ENCODE measurements at places on chromosomes 4 and X. TPM values are rescaled to one million over a fixed set of nuclear protein-coding genes. Genes with fewer than 3 reads are reported as not detected.

DNA sequence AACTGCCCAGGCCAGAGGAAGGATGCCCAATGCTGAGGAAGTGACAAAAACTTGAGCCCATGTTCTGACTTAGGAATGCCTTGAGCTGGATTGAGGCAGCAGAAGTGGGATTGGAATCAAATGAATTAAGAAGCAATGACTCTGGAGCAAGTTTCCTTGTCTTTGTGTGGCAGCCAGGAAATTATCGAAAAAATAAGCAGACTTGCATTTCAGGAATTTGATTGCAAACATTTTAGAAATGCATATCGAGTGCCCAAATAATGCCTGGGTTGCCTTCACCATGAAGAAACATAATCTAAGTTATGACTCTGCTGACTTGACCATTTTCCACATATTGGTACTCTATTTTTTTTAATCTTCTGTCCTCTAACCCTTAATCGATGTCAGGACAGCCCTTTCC, 9.5 kb downstream of the CYTL1 start:
- DNase-seq, result no peak

GRCh38 chrX:133189195-133189594, 29.0 kb downstream of the TFDP3 start:
- peak; percentile 44 for DNase-seq

DNA sequence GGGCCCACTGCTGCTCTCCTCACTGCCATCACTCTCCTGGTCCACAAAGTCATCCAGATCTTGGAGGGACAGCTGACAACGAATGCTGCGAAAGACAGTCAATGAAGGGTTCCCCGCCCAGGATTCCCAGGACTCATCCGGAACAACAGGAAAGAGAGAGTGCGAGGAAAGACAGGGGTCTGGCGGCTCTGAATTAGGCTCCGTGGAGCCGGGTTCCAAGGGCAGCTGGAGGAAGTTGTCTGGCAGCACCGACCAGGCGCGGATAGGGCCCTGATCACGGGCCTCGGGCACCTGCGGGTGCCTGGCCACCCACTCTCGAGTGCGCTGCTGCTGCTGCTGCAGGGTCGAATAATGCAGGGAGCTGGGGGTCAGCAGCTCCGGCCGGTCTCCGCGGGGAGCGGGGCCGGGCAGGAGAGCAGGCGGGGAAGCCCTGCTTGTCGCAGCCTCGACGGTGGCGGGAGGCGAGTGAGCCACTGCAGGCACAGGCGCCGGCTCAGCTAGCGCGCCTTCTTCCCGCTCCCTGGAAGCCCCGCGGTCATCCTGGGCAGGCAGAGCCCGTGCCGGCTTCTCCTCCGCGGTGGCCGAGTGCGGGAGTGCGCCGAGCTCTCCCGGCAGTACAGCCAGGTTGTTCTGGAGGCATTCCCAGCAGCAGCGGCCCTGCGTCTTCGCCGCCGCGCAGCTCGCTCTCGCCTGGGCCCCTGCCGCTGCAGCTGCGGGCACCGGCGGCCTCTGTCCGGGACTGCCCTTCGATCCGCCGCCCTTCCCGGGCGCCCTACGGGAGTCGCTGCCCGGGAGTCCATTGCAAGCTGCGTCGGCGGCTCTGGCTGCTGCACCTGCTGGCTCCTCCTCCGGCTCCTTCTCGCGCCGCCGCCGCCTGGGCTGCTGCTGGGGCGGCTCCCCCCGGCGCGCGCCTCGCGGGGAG, 1.1 kb downstream of the SOWAHB start:
- peak; percentile 48 for DNase-seq

GRCh38 chr4:107068116-107068515, 32.0 kb upstream of the DKK2 start:
- DNase-seq, result no peak

DNA sequence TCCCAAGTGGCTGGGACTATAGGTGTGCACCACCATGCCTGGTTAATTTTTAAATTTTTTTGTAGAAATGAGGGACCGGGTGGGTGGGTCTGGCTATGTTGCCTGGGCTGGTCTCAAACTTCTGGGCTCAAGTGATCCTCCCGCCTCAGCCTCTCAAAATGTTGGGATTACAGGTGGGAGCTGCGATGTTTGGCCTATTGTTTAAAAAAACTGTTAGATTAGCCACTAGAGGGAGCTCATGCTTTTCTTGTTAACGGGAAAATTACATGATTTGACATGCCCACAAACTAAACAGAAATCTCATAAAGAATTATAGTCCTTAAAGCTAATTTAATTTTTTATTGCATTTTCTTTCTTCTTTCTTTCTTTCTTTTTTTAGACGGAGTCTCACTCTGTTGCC, 5.0 kb upstream of the SDAD1 start:
- peak; percentile 79 for DNase-seq

GRCh38 chr4:3360777-3361176, 68.0 kb downstream of the RGS12 start:
- DNase-seq, result no peak

- no peak for DNase-seq
Measured at GRCh38 chr4:152095701-152096070, 334.9 kb upstream of the GATB start.

DNA sequence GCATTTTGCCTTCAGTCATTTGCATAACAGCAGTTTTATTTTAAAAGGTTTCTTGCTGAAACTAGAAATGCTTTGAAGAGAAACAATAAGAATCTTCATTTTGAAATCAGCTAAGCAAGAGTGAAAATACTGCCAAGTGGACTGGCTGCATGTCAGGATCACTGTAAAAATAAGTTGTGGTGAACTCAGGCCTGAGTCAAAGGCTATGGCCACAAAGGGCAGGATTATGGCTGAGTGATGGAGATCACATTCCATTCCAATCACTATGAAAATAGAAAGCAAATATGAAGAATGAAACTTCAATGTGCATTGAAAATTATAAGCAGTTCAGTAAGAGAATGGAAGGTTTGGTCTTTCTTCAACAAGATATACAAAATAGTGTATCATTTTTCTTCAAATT, 224.5 kb downstream of the PCDH18 start:
- DNase-seq, result peak; percentile 14

- DNase-seq, result no peak
Measured at GRCh38 chr4:1708581-1708980, 3.5 kb downstream of the SLBP start.

DNA sequence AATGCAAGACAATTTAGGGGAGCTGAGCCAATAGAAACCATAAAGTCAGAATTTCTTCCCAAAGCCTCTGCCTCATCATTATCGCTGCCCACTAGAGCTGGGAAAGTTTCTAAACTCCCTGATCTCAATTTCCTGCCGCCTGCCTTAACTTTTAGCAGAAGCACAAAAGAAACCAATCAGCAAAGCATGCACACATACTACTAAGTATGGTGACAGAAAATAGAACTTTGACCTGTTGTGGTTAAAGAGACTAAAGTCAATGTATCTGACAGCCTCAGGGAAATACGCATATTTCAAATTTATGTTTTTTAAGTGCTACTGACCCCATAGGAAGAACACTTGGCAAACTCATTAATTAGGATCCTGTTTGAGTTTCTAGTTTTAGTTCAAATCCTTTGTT, 10.1 kb downstream of the STK26 start:
- no peak for DNase-seq

DNA sequence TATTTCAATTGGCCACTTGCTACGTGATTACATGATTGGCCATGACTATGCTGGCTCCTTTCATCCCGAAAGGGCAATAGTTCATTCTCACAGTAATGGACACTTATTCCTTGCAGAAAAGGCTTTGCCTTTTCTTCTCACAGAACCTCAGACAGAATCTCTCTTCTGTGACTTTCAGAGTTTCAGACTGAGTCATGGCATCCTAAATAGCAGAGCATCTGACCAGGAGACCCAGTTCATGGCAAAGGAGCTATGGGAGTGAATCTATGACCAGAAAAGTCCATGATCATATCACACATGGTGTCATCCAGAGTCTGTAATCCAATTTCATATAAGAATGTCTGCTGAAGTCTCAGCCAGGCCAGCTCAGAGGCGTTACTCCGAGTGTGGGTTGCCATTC, 263.3 kb upstream of the CLNK start:
- DNase-seq, result no peak

Gene H2BW2
- total RNA-seq, result not detected

Gene MAMLD1
- 3.5 TPM for total RNA-seq

Gene QDPR
- 49.9 TPM for total RNA-seq

Gene NKX3-2
- 1.4 TPM for total RNA-seq

Gene MFAP3L
- total RNA-seq, result 4.1 TPM

Gene REPS2
- 7.9 TPM for total RNA-seq
